ENCODE measurements at places on chromosomes 16 and 17. TPM values are rescaled to one million over a fixed set of nuclear protein-coding genes. Genes with fewer than 3 reads are reported as not detected.
A peak's percentile ranks its signal among the peaks of the same experiment; 100 is the strongest.

DNA sequence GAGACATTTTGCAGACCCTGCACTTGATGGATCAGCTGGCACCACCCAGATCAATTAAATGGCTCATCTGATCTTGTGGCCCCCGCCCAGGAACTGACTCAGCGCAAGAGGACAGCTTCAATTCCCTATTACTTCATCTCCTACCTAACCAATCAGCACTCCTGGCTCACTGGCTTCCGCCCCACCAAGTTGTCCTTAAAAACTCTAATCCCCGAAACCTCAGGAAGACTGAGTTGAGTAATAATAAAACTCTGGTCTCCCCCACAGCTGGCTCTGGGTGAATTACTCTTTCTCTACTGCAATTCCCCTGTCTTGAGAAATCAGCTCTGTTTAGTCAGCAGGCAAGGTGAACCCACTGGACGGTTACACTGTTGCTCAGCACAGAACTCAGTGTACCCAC lies 23.6 kb downstream of the SPPL2C start:
- no peak overlapping the region for H3K4me3 ChIP-seq
- peaks cover 19% of the 10 kb centered on the region for H3K4me1 ChIP-seq
- H3K27me3 ChIP-seq, result peaks cover 30% of the 10 kb centered on the region
- no peaks in the 10 kb centered on the region for H3K36me3 ChIP-seq
- DNase-seq, result no peak
- H3K27ac ChIP-seq, result no peak overlapping the region

DNA sequence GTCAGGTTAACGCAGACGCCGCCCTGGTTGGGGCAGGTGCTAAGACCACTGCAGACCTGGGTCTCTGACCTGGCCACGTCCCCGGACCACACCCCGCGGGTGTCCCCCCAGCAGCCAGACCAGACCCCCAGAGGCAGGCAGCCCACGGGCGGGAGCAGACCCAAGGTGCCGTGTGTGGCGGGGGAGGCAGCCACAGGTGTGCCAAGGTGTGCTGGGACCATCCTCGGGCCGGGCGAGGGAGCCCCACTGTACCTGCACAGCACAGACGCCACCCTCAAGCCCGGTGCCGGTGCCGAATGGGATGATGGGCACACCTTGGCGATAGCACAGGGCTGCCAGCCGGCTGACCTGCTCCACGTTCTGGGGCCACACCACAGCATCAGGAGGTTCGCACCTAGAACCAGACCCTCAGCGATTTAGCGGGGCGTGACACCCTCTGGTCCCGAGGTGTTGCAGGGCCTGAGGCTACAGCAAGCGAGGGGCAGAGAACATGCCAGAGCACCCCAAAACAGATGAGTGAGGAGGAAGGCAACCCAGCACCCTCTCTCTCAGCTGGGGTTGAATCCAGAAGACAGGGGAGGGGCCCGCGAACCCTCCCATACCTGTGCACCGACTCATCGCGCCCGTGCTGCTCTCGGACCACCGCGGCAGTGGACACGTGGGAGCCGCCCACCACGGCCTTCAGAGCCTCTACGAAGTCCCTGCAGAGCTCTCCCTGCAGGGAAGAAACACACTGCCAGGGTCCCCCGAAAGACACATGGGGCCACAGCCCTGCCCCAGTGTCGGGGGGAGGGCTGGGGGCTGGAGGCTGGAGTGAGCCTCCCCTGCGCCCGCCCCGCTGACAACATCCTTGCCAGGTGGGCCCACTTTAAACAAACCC lies 1.4 kb downstream of the LDHD start:
- peaks cover 10% of the 10 kb centered on the region for H3K27me3 ChIP-seq
- H3K27ac ChIP-seq, result no peak overlapping the region
- no peak for DNase-seq
- no peak overlapping the region for H3K4me3 ChIP-seq
- peaks cover 23% of the 10 kb centered on the region for H3K4me1 ChIP-seq

- H3K4me3 ChIP-seq, result no peak overlapping the region
- DNase-seq, result no peak
- no peaks in the 10 kb centered on the region for H3K36me3 ChIP-seq
- H3K4me1 ChIP-seq, result peaks cover 18% of the 10 kb centered on the region
- no peaks in the 10 kb centered on the region for H3K27me3 ChIP-seq
Measured at GRCh38 chr17:61247439-61247838, 152.2 kb upstream of the TBX2 start.

The TEKT5 gene
- not detected for total RNA-seq

The KCNH6 gene
- total RNA-seq, result not detected

DNA sequence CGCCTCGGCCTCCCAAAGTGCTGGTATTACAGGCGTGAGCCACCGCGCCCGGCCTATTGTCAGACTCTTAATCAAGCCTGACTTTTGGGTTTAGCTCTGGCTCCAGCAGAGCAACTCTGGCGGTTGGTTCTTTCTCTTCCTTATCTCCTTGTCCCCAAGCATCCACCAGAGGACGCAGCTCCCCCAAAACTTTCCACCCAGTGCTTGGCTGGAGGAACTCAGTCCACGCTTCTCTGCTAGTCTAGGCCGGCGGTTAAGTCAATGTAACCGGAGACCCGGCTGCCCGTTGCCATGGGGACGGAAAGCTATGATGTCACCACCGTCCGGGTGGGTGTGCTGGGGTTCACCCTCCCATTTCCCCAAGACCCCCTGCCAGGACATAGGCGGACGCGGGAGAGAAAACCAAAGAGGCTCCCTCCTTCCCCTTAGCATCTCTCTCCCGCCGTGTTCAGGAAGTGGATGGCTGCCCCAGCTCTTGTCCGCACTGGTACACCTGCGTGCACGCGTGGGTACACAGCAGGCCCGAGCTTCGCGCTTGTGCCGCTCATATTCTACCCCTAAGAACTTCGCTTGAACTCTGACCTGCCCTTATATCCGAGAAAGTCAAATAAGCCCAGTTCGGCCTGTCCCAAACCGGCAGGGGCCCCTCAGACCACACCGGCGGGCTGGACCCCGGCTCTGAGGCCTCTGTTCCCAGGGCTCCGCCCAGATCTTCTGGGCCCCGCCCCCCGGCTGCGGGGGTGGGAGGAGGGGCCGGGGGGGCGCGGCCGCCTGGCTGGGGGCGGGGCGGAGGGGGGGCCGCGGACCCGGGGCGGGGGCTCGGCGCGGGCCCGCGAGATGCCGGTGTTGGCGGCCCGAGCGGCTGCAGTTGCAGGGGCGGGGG lies at the start of gene RND2:
RND2 (plus strand) TSS at position 825 of the 883 bp plus-strand sequence. CDS start 117 bp downstream, outside the sequence.
- peaks cover 19% of the 10 kb centered on the region for H3K4me1 ChIP-seq
- peak within 1 kb of the TSS; percentile 96 for H3K4me3 ChIP-seq
- H3K27ac ChIP-seq, result peak within 1 kb of the TSS; percentile 64
- DNase-seq, result peak; percentile 82

The RAB11FIP4 gene
- 39.1 TPM for total RNA-seq

GRCh38 chr17:37134050-37134449 lies 185.3 kb downstream of the AATF start:
- H3K27ac ChIP-seq, result no peak overlapping the region
- H3K36me3 ChIP-seq, result no peaks in the 10 kb centered on the region
- H3K4me1 ChIP-seq, result no peaks in the 10 kb centered on the region
- no peak overlapping the region for H3K4me3 ChIP-seq
- no peaks in the 10 kb centered on the region for H3K27me3 ChIP-seq

DNA sequence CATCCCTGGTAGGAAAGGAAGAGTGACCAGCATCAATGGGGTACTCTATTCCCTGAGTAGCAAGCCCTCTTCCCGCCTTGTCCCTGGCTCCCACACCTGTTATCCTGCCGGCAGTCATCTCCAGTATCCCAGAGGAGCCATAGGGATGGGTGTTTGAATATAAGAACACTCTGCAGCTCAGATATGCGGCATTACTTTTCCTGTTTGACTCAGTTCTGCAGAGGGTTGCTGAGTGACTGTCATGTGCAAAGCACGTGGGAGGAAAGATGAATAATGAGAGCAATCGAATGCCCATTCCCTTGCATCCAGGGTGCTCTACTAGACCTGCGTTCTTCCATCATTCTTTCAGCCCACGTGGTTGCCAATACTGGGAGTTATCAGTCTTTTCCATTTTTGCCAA lies 115.1 kb downstream of the PRKCB start:
- H3K27me3 ChIP-seq, result no peaks in the 10 kb centered on the region
- H3K27ac ChIP-seq, result peak overlapping the region; percentile 71
- peaks cover 82% of the 10 kb centered on the region for H3K4me1 ChIP-seq
- peak; percentile 34 for DNase-seq
- no peaks in the 10 kb centered on the region for H3K36me3 ChIP-seq

GRCh38 chr16:65548470-65548869 lies 426.6 kb upstream of the CDH11 start:
- no peak overlapping the region for H3K27ac ChIP-seq
- no peaks in the 10 kb centered on the region for H3K4me1 ChIP-seq
- DNase-seq, result no peak
- no peaks in the 10 kb centered on the region for H3K27me3 ChIP-seq

The SAP30BP gene
- total RNA-seq, result 97.0 TPM

DNA sequence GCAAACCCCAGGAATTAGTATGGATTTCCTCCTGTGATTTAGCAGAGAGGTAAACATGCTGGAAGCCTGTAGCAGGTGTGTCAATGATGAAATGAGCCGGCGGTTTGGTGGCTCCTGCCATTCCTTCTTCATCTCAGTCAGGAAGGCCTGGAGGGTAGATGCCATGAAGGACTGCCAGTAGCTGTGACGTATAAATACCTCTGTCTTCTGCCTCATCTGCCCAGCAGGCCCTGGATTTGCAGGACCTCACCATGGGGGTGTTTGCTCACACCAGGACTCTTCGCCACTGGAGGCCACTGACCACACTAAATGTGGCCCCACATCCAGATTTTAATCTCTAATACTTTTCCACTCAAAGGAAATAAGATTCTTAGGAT lies 16.1 kb upstream of the SLC4A1 start:
- DNase-seq, result no peak
- H3K27ac ChIP-seq, result no peak overlapping the region
- H3K36me3 ChIP-seq, result no peaks in the 10 kb centered on the region
- H3K27me3 ChIP-seq, result peaks cover 14% of the 10 kb centered on the region
- no peak overlapping the region for H3K4me3 ChIP-seq

The NT5M gene
- 11.0 TPM for total RNA-seq

The SYNGR2 gene
- 87.6 TPM for total RNA-seq

The CCDC144A gene
- 3.1 TPM for total RNA-seq

The ABCA10 gene
- 2.0 TPM for total RNA-seq

Measured in activated T-cell treated with anti-CD3 and anti-CD28 coated beads, Interleukin-2, amount 50 U/mL, for 72 hours (primary cell).